ENCODE measurements at places on chromosomes 3 and 15. TPM values are rescaled to one million over a fixed set of nuclear protein-coding genes. Genes with fewer than 3 reads are reported as not detected.
A peak's percentile ranks its signal among the peaks of the same experiment; 100 is the strongest.

DNA sequence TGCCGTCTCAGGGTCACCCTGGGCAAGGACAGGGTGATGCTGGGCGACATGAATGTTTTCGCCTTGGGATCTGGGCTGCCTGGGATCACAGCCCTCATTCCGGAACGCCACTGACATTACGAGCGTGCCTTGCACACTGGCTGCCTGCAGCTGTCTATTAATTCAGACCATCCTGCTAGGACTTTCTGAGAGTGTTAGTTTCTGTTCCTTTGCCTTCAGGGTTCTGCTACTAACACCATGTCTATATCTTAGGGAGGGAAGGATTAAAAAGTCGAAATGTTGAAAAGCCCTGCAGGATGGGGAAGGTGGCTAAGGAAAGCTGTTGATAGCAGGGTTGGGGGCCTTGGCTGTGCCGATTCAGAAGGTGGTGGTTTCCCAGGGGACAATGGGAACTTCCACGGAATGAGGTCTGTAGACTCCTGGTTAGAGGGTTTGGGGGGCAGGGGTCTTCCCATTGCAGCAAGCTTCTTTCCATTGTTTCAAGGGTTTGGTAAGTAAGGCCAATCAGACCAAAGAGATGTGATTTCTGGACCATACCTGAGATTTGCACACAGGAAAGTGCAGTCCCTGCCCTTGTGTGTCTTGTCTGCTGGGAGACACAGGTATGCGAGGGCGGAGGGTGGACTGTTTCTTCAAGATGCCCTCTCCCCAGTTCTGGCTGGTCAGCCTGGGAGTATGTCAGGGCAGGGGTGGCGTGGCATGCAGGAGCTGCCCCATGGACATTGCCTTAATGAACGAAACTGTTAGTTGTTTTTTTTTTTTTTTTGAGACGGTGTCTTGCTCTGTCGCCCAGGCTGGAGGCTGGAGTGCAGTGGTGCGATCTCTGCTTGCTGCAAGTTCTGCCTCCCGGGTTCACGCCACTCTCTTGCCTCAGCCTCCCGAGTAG, 50.9 kb downstream of the RGMA start:
- DNase-seq: no peak

DNA sequence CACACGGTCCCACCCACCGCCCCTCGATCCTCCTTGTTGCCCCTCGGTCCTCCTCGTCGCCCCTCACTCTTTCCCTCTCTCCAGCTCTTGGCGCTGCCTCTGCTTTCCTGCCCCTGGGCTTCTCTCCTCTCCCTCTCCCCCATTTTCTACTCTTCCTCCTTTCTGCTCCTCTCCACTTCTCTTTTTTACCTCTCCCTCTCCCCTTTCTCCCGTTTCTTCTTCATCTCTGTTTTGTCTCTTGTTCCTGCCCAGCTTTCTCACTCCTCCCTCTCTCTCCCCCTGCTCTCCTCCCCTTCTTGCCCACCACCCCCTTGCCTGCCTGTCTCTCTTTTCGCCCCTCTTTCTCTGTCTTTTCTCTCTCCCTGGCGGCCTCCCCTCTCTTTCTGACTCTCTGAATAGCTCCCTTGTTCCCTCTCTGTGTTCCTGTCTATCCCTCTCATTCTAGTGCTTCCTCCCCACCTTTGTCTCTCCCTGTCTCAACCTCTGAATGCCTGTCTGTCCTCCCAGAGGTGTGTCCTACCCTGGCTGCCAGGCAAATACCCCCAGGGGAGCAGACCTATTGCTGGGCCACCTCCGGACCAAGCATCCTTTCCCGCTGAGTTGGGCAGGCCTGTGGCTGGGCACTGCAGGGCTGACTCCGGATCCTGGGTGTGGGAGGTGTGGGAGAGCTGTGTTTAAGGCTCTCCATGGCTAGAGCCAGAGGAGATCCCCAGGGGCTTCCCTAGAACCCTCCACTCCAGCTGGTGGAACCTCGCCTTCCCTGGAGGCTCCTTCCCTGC, 41.0 kb downstream of the EPHB3 start:
- DNase-seq: no peak

GRCh38 chr15:88472225-88472624, 4.7 kb downstream of the MRPS11 start:
- no peak for DNase-seq

DNA sequence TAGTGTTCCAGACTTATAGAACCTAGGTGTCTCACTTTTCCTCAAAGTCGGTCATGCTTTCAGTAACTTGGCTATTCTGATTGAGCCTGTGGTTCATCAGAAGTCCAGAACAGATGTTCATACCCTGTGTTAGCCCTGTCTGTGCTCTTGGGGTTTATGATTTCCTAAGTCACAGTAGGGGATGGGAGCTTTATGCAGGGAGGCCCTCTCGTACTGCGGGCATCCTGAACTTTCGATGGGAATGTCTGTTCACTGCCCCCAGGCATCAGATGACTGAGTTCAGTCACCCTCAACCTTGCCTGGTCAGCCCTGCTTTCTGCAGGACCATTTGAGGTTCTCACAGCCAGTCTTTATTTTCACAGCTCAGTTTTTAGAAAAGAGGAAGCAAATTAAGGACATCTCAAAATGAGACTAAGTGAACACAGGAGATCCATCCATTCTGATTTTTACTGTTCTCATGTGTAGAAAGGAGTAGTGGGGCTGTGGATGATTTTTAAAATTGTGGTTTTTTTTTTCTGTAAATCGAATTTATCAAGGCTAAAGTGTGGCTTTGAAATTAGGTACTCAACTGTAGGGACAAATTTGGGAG, 71.3 kb downstream of the CMTM8 start:
- no peak for DNase-seq

DNA sequence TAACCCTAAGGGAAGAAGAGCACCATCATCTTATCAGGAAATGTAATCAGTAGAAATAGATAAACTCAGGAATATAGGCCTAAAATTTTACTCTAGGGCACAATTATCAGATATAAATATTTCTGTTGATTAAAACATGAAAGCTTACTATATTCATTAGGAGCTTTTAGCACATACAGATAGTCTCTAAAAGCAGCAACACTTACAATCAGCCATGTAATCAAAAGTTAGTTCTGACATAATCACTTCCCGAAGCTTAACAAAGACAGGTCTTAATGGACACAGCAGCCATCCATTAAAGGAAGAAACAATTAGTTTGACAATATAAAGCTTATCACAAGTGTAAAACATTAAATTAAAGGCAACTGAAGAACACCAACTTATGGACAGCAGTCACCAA, 30.6 kb downstream of the DCLK3 start:
- no peak for DNase-seq

DNA sequence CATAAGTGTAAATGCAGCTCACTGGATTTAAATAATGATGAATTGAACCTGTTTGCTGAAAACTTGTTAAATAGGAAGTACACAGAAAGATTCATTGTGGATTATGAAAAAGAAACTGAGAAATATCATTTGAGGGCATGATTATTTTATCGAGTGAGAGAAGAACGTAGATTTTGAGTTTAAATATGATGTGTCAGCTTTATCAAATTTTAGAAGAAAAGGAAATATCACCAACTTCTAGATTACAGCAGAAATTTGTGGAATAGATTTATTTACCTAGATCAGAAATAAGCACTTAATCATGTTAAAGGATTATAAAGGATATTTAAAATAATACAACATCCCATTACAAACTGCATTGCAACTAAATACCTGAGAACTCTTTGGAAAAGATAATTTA, 315.5 kb downstream of the ZPLD1 start:
- no peak for DNase-seq

GRCh38 chr3:21839592-21839991, 88.6 kb upstream of the ZNF385D start:
- DNase-seq: no peak

GRCh38 chr3:153639631-153640030, 477.6 kb downstream of the RAP2B start:
- no peak for DNase-seq

DNA sequence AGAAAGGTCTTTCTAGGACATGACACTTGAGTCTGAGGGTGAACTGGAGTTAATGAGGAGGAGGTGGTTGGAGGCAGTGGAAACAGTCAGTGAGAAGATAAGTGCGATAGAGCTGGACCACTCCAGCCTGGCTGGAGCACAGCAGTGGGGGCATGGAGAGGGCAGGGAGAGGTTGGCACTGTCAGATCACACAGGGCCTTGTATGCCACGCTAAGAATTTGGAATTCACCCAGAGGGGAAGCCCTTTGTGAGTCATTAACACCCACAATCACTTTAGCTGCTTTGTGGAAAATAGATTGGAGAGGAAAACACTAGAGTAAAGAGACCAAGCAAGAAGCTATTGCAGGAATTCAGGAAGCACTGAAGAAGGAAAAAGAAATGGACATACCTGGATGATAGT, 83.3 kb downstream of the ZNF621 start:
- no peak for DNase-seq

- no peak for DNase-seq
Observed at GRCh38 chr15:70376929-70377691, 279.4 kb upstream of the TLE3 start.

DNA sequence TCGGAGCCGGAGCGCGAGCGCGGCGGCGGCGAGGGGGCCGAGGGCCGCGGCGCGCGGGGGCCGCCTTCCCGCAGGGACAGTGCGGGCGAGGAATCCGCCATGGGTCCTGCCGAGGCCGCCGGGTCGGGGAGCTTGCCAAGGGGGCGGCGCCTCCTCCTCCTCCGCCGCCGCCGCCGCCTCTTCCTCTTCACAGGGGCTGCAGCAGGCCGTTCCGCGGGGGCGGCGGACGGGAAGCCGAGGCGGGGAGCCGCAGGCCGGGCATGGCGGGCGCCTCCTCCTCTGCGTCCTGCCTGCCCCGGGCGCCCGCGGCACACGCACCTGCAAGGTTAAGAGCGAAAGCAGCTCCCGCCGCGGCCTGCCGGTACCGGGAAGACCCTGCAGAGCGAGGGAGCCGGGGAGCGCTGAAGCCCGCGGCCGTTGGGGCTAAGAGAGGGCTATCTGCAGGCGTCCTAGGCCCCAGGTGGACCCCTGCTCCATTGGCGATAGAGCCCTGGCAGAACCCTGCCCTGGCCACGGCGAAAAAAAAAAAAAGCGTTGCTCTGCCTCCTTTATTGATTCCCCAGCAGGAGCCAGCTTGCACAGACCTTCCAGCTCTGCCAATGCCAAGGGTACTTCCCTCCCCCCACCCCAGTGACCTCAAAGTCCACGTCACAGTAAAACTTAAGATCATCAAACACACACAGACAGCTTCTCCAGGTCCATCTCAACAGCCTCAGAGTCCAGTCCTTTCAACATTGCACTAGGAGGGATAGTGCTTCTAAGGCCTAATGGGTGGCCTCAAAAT, at the start of gene LYSMD2:
Gene LYSMD2, minus strand, starts transcription at position 134 of the 784 bp plus-strand sequence. Its CDS starts 33 bp downstream, at position 101.
- peak; percentile 41 for DNase-seq

GRCh38 chr3:16084887-16085286, 89.6 kb upstream of the GALNT15 start:
- no peak for DNase-seq

DNA sequence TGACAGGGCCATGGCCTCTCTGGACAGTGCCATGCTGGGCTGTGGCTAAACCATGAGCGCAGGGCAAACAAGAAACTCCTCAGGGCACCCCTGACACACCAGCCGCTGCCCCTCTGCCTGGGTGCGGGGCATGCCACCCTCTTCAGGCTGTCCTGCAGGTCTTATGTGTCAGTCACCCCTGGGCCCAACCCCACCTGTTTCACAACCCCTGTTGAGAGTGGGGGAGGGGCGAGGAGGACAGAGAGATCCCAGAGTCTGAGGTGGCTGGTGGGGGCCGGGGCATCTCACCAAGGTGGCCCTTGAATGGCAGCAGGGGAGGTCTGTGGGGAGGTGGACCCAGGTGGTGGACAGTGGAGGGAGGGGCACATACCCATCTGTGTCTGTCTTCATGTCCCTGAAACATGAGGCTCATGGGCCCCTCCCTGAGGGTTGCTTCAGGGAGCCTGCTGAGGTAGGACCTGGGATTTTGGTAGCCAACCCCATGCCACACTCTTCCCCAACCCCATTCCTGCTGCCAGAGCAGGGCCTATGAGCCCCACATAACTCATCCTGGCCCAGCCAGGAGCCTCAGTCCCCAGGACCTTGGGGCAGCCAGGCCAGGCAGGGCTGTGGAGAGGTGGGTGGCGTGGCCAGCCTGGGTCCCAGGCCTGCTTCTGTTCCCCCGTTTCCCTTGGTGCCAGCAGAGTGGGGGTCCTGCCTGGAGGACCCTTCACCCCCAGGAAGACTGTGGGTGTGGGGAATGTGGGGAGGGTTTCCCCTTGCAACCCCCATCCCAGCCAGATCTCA, 1.7 kb upstream of the STAB1 start:
- DNase-seq: no peak

DNA sequence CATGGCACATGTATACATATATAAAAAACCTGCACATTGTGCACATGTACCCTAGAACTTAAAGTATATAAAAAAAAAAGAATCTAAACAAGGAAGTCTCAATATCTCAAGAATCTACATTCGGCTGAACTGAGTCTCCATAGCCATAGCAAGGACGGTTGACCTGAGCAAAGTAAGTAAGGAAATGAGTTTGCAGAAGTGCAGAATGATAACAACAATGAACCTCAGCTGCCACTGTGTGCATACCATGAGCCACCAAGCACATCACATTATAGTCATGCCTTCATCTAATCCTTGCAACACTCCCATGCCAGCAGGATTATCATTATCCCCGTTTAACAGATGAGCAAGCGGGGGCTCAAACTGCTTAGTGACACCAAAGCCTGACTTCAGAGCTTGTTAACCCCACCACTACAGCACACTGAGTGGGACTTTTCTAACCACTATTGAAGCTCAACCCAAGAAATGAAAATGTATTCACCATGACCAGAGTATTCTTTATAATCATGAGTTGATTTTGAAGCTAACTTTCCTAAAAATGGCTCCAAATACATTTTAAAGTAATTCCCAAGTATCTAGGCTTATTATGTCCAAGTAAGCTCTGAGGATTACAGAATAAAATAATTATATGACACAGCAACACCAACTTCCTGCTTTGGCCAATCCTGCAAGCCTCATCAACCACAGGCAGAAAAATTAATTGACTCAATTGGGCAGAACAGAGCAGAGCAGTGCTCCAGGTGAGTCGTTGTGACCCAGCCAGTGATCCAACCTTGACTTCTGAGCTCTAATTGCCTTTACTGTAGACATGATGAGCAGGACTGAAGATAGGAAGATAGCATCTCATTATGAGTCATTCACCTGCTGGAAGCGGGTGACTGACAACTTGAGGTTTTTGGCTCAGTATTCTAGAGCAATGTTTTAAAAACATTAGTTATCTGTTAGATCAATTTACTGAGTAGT, 47.3 kb upstream of the IL12A start:
- no peak for DNase-seq

DNA sequence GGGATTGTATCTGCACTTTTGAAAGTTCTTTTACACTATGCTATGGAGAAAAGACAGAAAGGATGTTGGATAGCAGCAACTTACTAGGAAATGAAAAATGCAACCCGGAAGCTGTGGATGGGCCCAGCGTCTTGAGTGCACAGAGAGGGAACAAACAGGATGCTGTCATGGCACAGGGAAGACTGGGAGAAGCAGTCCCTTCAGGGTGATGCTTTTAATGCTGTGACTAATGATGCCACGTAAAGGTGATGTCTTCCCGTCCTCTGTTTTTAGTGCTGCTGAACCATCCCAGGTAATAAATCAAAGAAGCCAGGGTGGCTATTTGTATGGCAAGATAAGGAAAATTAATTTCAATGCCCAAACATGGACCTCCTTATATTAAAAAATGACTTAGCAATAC, 437.6 kb downstream of the FOXP1 start:
- no peak for DNase-seq

FBXO40 gene
- total RNA-seq: not detected

GXYLT2 gene
- total RNA-seq: not detected

SCN11A gene
- 0.13 TPM for total RNA-seq

HAPLN3 gene
- total RNA-seq: 172 TPM
